ENCODE measurements at places on chromosomes 7 and 10.

GRCh38 chr10:71294091-71294561, 24.9 kb upstream of the SLC29A3 start:
- no peak for DNase-seq

- no peak for DNase-seq
Observed at GRCh38 chr7:12481722-12482121, 78.1 kb upstream of the VWDE start.

DNA sequence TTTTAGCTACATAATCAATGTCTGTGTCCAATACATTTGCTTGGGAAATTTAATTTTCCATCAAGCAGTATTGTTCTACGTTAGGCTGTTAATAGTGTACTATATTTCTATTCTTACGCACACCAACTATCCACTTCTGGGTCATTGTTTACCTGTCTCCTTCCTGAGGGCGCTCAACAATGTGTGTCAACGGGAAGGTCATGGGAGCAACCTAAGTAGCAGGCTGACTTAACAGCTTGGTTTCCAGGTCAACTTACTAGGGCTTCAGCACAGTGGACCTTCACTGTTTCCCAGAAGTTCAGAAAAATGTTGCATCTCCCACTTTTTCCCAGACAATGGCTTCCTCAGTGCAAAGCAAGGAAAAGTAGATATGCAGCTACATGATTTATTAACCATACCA, 13.7 kb downstream of the THSD7A start:
- no peak for DNase-seq

GRCh38 chr10:24340883-24341282, 131.9 kb downstream of the KIAA1217 start:
- DNase-seq, result no peak
